ENCODE measurements at places on chromosomes 13 and 19.

GRCh38 chr19:56119582-56119978, 1.5 kb downstream of the ZNF787 start:
- DNase-seq: no peak

DNA sequence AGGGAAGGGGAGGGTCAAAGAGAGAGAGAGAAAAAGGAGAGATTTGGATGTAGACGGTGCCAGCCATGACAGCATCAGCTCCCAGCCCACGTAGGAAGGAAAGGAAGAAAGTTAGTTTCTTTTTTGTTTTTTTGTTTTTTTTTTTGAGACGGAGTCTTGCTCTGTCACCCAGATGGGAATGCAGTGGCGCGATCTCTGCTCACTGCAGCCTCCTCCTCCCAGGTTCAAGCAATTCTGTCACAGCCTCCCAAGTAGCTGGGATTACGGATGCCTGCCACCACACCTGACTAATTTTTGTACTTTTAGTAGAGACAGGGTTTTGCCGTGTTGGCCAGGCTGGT, 27.6 kb downstream of the ELL start:
- DNase-seq: no peak

- DNase-seq: no peak
These were observed 1.2 kb upstream of the NUP62 start for GRCh38 chr19:49930483-49931011.

DNA sequence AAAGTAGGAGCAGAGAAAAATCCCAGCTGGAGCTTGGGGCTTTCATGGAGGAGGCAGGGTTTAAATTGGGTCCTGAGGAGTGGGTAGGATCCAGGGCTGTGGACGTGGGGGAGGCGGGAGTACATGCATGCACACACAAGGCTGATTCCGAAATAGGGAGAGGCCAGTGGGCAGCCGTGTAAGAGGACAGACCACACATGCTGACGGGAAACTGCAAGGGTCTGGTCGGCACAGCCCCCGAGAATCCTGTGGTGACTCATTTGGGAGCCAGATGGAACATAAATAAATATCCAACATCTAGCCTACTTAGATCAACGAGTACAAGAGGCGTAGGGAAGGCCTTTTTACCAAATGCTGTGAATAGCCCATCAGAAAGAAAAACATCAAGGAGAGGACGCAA, 216.3 kb upstream of the ZNF507 start:
- DNase-seq: no peak

- DNase-seq: peak; percentile 98
These were observed at the start of gene FEM1A for GRCh38 chr19:4791183-4792018. FEM1A (plus strand) TSS chr19:4791734; CDS start chr19:4791855, 121 bp downstream.

- DNase-seq: peak; percentile 7
These were observed 594 bp downstream of the ZNF146 start for GRCh38 chr19:36215276-36216123.

DNA sequence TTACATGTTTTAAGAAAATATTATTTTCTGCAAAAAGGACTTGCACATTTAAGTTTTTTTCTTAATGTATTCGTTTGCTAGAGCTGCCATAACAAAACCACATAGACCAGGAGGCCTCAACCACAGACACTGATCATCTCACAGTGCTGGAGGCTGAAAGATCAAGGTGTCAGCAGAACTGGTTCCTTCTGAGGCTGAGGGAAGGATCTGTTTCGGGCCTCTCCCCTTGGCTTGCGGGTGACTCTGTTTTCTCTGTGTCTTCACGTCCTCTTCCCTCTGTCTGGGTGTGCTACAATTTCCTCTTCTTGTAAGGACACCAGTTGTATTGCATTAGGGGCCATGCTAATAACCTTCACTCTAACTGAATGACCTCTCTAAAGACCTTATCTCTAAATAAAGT, 364.2 kb downstream of the IRS2 start:
- DNase-seq: no peak

GRCh38 chr19:58338825-58339558, 12.2 kb downstream of the ZSCAN22 start:
- DNase-seq: peak; percentile 26

Measured in neural crest cell (in vitro differentiated cells).